ENCODE measurements at places on chromosomes 6 and 20. TPM values are rescaled to one million over a fixed set of nuclear protein-coding genes. Genes with fewer than 3 reads are reported as not detected.

OXT gene
- not detected for total RNA-seq

PIM1 gene
- 11.3 TPM for total RNA-seq

ZC3H12D gene
- total RNA-seq, result not detected

RPN2 gene
- 243 TPM for total RNA-seq

HFE gene
- total RNA-seq, result 6.3 TPM

LHFPL5 gene
- not detected for total RNA-seq

CRISP3 gene
- total RNA-seq, result not detected

TEAD3 gene
- 2.0 TPM for total RNA-seq

RFX6 gene
- total RNA-seq, result not detected

- no peaks in the 10 kb centered on the region for H3K36me3 ChIP-seq
- no peaks in the 10 kb centered on the region for H3K27me3 ChIP-seq
- peaks cover 27% of the 10 kb centered on the region for H3K4me1 ChIP-seq
- no peak overlapping the region for H3K4me3 ChIP-seq
- H3K27ac ChIP-seq, result peak overlapping the region; percentile 29
These were observed 10.3 kb downstream of the KIF25 start for GRCh38 chr6:168007592-168008338.

- no peak overlapping the region for H3K27ac ChIP-seq
- DNase-seq, result no peak
- no peak overlapping the region for H3K4me3 ChIP-seq
- peaks cover 29% of the 10 kb centered on the region for H3K4me1 ChIP-seq
- no peaks in the 10 kb centered on the region for H3K27me3 ChIP-seq
- H3K36me3 ChIP-seq, result no peaks in the 10 kb centered on the region
These were observed 413.1 kb downstream of the PLCB1 start for GRCh38 chr20:8545212-8545611.

DNA sequence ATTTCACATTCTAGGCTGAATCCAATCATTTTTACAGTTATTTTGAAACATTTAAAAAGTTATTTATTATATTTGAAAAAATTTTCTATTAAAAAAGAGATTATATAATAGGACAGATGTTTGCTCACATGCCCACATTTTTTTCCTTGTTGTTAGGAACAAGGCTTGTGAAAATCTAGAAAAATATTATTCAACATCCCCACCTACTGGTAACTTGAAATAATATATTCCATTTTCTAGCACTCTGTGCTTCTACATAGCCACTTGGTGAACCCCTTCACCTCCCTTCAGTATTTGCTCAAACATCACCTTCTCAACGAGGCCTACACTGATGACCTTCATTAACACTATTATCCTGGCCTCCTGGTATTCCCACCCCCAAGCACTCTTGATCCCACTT lies 18.3 kb upstream of the GPRC6A start:
- H3K27ac ChIP-seq, result no peak overlapping the region
- H3K4me3 ChIP-seq, result no peak overlapping the region
- no peaks in the 10 kb centered on the region for H3K36me3 ChIP-seq
- peak; percentile 36 for DNase-seq
- H3K27me3 ChIP-seq, result no peaks in the 10 kb centered on the region

- no peak overlapping the region for H3K4me3 ChIP-seq
- no peaks in the 10 kb centered on the region for H3K27me3 ChIP-seq
- H3K27ac ChIP-seq, result no peak overlapping the region
- DNase-seq, result no peak
These were observed 116.3 kb downstream of the FAXC start for GRCh38 chr6:99233219-99233618.

- peaks cover 8% of the 10 kb centered on the region for H3K27me3 ChIP-seq
- no peaks in the 10 kb centered on the region for H3K4me1 ChIP-seq
- no peak overlapping the region for H3K27ac ChIP-seq
These were observed 81.6 kb upstream of the MLN start for GRCh38 chr6:33885132-33886057.

DNA sequence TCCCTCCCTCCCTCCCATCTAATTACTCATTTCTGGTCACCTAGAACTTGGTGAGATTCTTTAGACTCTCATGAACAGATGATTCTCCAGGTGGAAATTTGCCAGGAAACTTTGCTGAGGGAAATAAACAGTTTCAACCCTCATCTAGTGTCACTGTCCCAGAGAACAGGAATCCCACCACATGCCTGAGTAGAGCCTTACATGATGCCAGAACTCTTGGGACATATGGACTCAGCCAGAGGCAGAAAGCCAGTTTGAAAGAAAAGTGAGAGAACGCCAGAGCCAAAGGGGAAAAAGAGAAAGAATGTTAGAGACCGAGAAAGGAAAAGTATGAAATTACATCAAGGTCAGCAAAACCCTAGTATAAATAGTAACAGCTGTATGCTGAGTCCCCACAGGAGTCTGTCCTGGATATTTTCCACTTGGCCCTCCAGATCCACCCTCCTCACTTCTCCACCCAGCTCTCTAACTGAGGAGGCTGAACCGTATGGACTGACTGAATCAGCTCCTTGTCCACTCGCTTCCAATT lies 127.5 kb upstream of the COL21A1 start:
- DNase-seq, result no peak
- H3K27me3 ChIP-seq, result no peaks in the 10 kb centered on the region
- H3K4me3 ChIP-seq, result no peak overlapping the region
- H3K36me3 ChIP-seq, result no peaks in the 10 kb centered on the region
- H3K4me1 ChIP-seq, result peaks cover 28% of the 10 kb centered on the region
- H3K27ac ChIP-seq, result no peak overlapping the region

- H3K4me3 ChIP-seq, result no peak overlapping the region
- no peaks in the 10 kb centered on the region for H3K27me3 ChIP-seq
- H3K36me3 ChIP-seq, result no peaks in the 10 kb centered on the region
- no peaks in the 10 kb centered on the region for H3K4me1 ChIP-seq
- DNase-seq, result no peak
- H3K27ac ChIP-seq, result no peak overlapping the region
These were observed 243.3 kb upstream of the GRIK2 start for GRCh38 chr6:101150226-101150625.

DNA sequence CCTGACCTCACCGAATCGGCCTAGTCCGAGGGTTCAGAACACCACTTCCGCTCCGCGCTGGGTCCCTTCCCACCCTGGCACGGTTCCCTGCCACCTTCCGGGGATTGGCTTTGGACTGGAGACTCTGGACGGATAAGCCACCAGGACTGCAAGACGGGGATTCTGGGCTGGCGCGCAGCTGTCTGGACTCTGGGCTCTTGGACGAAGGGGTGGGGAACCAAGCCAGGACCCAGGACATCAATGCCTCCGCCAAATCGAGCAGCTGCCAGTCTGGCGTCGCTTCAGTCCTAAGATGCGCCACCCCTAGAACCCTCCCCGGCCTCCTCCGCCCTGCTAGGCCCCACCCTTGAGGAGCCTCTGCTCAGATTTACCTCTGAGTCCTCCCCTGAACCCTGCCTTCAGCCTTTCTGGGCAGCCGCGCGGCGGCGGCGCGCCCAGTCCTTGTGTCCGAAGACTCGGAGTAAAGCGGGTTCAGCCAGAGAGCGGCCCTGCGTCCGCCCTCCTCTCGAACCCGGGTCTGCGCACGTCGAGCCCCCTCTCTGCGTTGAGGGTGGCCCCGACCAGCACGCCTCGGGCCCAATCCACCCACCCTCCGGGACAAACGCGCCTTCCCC lies 1.2 kb downstream of the KCNK17 start:
- H3K27me3 ChIP-seq, result peaks cover 24% of the 10 kb centered on the region
- H3K4me1 ChIP-seq, result no peaks in the 10 kb centered on the region
- H3K4me3 ChIP-seq, result no peak overlapping the region
- no peaks in the 10 kb centered on the region for H3K36me3 ChIP-seq

GRCh38 chr6:89051676-89052075 lies 28.9 kb upstream of the PNRC1 start:
- no peak for DNase-seq
- no peaks in the 10 kb centered on the region for H3K4me1 ChIP-seq
- H3K4me3 ChIP-seq, result no peak overlapping the region
- no peaks in the 10 kb centered on the region for H3K36me3 ChIP-seq
- no peak overlapping the region for H3K27ac ChIP-seq

DNA sequence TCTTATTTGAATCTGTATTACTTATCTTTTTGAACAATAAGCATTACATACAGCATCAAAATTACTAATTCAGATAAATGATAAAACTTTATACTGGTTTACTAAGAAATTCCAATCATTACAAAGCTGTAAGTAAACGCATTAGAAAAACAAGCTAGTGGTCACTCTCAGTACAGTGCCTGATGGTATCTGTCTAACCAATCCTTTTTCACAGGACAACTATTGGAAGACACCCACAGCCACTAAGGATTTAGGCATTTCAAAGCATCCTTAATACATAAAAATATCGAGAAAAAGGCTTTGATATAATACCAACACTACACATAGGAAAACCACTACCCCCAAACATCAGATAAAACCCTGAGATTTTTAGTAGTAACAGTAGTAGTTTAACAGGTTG lies 2.6 kb downstream of the CD164 start:
- peak overlapping the region; percentile 95 for H3K4me3 ChIP-seq
- no peaks in the 10 kb centered on the region for H3K27me3 ChIP-seq
- peaks cover 31% of the 10 kb centered on the region for H3K4me1 ChIP-seq
- DNase-seq, result no peak
- H3K27ac ChIP-seq, result no peak overlapping the region

- no peaks in the 10 kb centered on the region for H3K27me3 ChIP-seq
- no peaks in the 10 kb centered on the region for H3K36me3 ChIP-seq
- H3K27ac ChIP-seq, result peak overlapping the region; percentile 32
- no peak for DNase-seq
These were observed 163.2 kb downstream of the AIG1 start for GRCh38 chr6:143223895-143224294.

GRCh38 chr20:23937303-23938117 lies 51.1 kb downstream of the GGTLC1 start:
- H3K4me3 ChIP-seq, result no peak overlapping the region
- peak; percentile 60 for DNase-seq
- H3K4me1 ChIP-seq, result no peaks in the 10 kb centered on the region
- no peak overlapping the region for H3K27ac ChIP-seq
- H3K36me3 ChIP-seq, result no peaks in the 10 kb centered on the region
- no peaks in the 10 kb centered on the region for H3K27me3 ChIP-seq

DNA sequence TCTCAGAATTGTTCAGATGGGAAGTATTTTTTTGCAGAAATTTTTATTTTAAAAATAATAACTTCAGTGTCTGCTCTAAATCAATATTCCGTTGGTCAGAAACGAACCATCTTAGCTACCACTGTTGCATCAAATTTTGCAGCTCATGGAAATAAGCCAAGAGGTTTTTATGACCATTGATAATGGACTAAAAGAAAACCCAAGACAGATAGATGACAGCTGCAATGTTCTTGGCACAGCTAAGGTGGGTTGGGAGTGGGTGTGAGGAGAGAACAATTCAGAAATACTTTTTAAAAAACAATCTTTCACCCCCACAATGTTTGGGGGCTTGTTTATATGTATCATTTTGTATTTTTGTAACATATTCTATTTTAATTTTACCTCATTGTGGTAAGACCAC lies 121.1 kb downstream of the PDE7B start:
- no peaks in the 10 kb centered on the region for H3K27me3 ChIP-seq
- no peaks in the 10 kb centered on the region for H3K4me1 ChIP-seq
- DNase-seq, result no peak
- H3K27ac ChIP-seq, result no peak overlapping the region

DNA sequence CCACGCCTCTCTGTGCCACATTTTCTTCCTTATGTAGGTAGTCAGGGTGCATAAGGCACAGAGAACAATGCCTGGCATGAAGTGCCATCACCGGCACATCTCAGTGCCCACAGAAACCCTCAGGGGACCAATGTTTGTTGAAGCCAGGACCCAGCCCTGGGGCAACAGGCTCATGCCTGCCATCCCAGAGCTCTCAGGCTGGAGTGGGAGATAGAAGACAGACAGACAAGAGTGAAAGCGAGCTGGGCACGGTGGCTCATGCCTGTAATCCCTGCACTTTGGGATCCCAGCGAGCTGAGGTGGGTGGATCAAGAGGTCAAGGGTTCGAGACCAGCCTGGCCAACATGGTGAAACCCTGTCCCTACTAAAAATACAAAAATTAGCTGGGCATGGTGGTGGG lies 13.5 kb downstream of the EFCAB8 start:
- no peak for DNase-seq
- H3K27ac ChIP-seq, result no peak overlapping the region
- no peaks in the 10 kb centered on the region for H3K27me3 ChIP-seq
- no peak overlapping the region for H3K4me3 ChIP-seq
- no peaks in the 10 kb centered on the region for H3K4me1 ChIP-seq

DNA sequence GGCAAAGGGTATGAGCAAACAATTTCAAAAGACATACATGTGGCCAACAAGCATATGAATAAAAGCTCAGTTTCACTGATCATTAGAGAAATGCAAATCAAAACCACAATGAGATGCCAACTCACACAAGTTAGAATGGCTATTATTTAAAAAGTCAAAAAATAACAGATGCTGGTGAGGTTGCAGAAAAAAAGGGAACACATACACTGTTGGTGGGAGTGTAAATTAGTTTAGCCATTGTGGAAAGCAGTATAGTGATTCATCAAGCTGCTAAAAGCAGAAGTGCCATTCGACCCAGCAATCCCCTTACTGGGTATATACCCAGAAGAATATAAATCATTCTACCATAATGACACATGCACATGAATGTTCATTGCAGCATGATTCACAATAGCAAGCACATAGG lies 6.7 kb upstream of the KHDC1L start:
- no peak overlapping the region for H3K27ac ChIP-seq
- no peaks in the 10 kb centered on the region for H3K36me3 ChIP-seq
- no peaks in the 10 kb centered on the region for H3K4me1 ChIP-seq
- H3K27me3 ChIP-seq, result no peaks in the 10 kb centered on the region
- no peak for DNase-seq

- H3K4me1 ChIP-seq, result no peaks in the 10 kb centered on the region
- H3K4me3 ChIP-seq, result no peak overlapping the region
- no peak overlapping the region for H3K27ac ChIP-seq
These were observed 1955.7 kb upstream of the DEFB115 start for GRCh38 chr20:29301624-29302259.

GRCh38 chr6:31827286-31828079 lies at the start of gene HSPA1B:
HSPA1B (plus strand) TSS chr6:31827738; CDS start chr6:31827951, 213 bp downstream.
- no peaks in the 10 kb centered on the region for H3K36me3 ChIP-seq
- H3K4me3 ChIP-seq, result peak within 1 kb of the TSS; percentile 45
- peak; percentile 100 for DNase-seq
- peaks cover 17% of the 10 kb centered on the region for H3K4me1 ChIP-seq

- H3K4me3 ChIP-seq, result no peak overlapping the region
- H3K4me1 ChIP-seq, result no peaks in the 10 kb centered on the region
- DNase-seq, result no peak
- H3K27me3 ChIP-seq, result no peaks in the 10 kb centered on the region
- no peak overlapping the region for H3K27ac ChIP-seq
These were observed 3.0 kb upstream of the GCM1 start for GRCh38 chr6:53151676-53152075.

GRCh38 chr6:150993253-150993652 lies 127.8 kb downstream of the MTHFD1L start:
- H3K27me3 ChIP-seq, result no peaks in the 10 kb centered on the region
- H3K4me1 ChIP-seq, result no peaks in the 10 kb centered on the region
- no peak overlapping the region for H3K27ac ChIP-seq
- DNase-seq, result no peak

DNA sequence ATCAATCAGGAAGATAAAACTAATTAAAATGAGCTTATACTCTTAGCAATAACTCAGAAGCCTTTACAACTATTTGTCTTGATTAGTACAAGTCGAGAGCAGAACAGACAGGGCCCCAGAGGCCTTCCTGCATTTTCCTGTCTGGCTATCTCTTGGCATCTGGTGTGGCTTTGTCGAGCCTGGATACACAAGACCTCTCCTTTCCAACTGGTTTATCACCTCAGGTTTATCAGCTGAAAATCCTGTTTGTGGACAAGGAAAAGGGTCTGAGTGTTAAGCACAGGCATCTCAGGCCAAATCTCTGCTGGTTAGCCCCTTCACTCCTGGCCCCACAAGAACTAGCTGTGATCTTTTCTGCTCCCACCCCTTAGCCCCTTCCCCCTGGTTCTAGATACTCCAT lies 32.6 kb downstream of the BAK1 start:
- no peak for DNase-seq
- H3K4me1 ChIP-seq, result no peaks in the 10 kb centered on the region
- H3K27ac ChIP-seq, result no peak overlapping the region
- H3K4me3 ChIP-seq, result no peak overlapping the region
- no peaks in the 10 kb centered on the region for H3K36me3 ChIP-seq
- no peaks in the 10 kb centered on the region for H3K27me3 ChIP-seq

All from endothelial cell of umbilical vein (primary cell).